Stomach (tissue), 19 donors: ENCODE measurements at places on chromosomes 11 and 22. TPM values are rescaled to one million over a fixed set of nuclear protein-coding genes. Genes with fewer than 3 reads are reported as not detected.

Gene SLC22A9
- not detected for total RNA-seq

Gene HORMAD2
- total RNA-seq: not detected

Gene IL18
- total RNA-seq: 4.7 TPM

Gene APOBEC3H
- 7.8 TPM for total RNA-seq

Gene RNF141
- total RNA-seq: 30.8 TPM

Gene SCGB1C1
- total RNA-seq: not detected

Gene DEFB131B
- not detected for total RNA-seq

Gene SLCO2B1
- total RNA-seq: 29.8 TPM

Gene FAM83F
- 2.2 TPM for total RNA-seq
